Cerebellum (tissue), 4 donors: ENCODE measurements at places on chromosomes 2 and 18. TPM values are rescaled to one million over a fixed set of nuclear protein-coding genes. Genes with fewer than 3 reads are reported as not detected.
A peak's percentile ranks its signal among the peaks of the same experiment; 100 is the strongest.

DNA sequence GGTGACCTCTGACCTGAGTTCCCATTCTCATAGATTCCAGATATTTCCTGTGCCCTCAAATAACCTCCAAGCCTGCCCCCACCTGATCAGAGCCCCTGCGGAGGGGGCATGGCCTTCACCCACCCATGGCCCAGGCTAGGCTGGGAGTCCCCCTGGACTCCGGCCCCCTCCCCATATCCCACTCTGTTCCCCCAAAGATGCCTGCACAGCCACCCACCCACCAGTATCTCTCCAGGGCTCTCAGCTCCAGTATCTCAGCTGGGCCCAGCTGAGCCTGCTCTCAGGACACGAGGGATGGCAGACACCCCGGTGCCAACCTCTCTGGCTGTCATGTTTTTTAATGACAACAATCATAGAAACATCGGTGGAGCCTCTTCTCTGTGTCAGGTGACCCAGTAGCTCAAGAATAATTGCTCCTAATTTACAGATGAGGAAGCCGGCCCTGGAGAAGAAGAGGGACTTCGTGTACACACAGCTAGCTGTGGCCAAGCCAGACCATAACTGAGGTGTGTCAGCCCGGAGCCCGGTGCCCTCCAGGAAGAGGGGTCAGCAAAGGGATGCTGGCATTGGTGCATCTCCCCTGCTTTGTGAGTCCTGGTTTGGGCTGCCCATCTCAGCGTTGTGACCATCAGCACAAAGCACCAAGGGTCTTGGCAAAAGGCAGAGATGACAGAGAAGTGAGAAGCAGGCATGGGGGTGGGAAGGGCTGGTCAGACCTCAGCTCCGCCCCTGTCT lies 84.4 kb downstream of the SDC1 start:
- no peak for DNase-seq

Gene CD226
- 1.1 TPM for total RNA-seq

- DNase-seq = no peak
These were observed 430.0 kb upstream of the TNP1 start for GRCh38 chr2:217289907-217290280.

Gene PTPN2
- total RNA-seq = 30.7 TPM

DNA sequence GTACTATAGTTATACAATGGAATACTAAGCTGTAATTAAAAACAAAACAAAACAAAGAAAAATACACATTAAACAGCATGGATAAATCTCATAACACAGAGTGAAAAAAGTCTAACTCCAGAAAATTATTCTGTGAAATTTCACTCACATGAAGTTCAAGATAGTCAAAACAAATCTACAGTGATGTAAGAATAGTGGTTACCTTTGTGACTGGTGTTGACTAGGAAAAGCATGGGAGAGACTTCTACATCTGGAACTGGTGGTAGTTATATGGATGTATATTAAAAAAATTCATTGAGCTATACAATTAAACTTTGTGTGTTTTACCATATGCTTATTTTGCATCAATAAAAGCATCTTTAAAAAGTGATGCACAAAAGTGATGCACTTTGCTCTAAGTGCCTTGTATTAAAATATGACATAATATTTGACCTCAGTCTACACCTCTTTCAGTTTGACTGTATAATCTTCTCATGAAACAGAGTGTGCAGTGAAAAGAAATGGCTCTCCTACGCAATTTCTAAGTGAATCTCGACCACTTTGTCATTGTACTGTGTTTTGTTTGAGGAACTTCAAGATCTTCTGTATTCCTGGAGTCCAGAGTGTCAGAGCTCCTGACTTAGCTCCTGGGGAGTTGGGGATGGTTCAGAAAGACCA lies 28.0 kb downstream of the STAT4 start:
- no peak for DNase-seq

Gene ABCA12
- 0.09 TPM for total RNA-seq

Gene CAPN14
- total RNA-seq = 2.8 TPM

Gene CRYGD
- total RNA-seq = 1.9 TPM

GRCh38 chr2:117718048-117718447 lies 96.4 kb upstream of the DDX18 start:
- no peak for DNase-seq

DNA sequence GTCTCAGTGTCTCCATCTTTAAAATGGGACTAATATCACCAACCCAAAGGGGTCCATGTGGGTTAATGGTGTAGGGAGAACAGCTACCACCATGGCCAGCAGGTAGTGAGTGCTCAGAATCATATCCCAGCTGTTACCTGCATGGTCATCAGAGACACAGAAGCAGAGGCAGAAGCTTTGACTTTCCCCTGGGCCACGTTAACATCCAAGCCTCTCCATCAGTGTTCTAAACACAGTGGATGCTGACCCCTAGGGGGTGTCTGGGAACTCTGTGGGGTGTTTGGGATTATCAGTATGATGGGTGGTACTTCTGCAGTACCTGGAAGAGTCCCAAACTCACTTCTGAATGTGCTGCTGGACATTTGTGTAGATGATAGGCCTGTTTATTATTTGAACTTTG lies 93.6 kb downstream of the GYPC start:
- no peak for DNase-seq

Gene ADRA2B
- not detected for total RNA-seq

- DNase-seq = no peak
These were observed 94.8 kb upstream of the ARL5A start for GRCh38 chr2:151922845-151923666.

Gene NDUFAF7
- 41.0 TPM for total RNA-seq

Gene C2orf78
- total RNA-seq = not detected

DNA sequence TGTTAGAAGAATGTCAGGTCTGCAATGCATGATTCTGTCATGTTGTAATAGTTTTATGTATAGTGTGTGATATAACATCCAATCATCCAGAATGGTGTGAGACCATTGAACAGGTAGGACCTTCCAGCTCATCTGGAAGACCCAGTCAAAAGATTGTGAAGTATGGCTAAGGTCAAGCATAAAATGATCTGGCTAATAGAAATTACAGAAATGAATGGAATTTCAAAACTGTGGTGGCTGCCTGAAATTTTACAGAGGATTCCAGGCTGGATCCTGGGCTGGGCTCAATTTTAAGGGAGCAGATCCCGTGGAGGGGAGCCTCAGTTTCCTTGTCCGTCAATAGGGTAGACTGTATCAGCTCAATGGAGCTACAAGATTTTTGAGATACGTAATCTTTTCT lies 39.1 kb downstream of the ACKR3 start:
- DNase-seq = no peak

Gene KCNJ3
- 16.2 TPM for total RNA-seq

DNA sequence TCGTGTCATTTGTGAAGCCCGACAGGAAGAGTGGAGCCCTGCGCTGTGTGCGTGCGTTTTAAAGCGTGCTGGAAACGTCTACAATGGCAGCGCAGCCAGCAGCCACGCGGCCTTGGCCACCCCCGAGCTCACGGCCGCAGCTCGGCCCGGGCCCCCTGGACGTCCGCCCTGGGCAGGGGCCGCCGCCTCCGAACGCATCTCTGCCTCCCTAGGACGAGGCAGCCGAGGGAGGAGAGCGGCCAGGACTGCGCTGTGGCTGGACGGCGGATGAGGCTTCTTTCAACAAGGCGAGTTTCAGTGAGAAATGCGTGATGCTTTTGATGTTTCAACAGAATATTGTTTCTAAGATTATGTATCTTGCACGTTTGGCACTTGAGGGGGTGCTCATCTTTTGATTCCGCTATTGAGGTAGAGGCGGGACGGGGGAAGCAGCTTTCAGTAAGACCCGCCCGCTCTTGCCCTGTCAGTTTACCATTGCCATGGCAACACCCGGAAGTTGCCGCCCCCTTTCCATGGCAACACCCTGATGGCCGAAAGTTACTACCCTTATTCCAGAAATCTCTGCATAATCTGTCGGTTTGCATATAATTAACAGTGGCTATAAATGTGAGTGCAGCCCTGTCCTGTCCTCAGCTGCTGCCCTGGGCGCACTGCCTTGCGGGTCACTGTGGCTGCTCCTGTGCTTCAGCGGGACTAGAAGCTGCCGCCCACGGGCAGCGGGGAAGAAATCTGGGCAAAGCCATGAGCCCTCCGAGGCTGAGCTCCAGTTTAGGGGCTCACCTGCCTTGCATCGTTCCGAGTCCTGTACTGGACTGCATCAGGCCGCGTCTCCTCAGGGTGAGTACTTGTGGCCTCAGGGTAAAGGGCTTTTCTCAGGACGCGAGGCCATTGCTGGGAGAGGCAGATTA lies 38.6 kb downstream of the ADNP2 start:
- DNase-seq = peak; percentile 75

Gene NRP2
- total RNA-seq = 46.0 TPM

DNA sequence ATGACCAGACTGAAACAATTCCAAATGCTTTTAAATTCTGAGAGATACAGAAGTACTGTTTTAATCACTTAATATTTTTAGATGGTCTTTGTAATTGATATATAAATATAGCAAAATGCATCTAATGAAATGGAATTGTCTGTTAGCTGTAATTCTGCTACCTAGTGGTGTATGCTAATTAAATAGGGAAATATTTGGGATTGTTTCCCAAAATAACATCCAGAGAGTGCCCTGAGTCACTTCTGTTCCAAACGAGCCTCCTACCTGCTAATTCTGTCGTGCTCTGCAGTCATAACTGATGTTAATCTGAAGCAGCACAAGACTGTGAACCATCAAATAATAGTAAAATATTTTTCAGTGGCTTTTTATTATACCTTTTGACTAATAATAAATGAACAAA lies 71.4 kb upstream of the NOSTRIN start:
- no peak for DNase-seq

- DNase-seq = no peak
These were observed 58.1 kb downstream of the PXDN start for GRCh38 chr2:1685957-1686783.

GRCh38 chr2:28025123-28025522 lies 134.6 kb downstream of the BABAM2 start:
- no peak for DNase-seq

- no peak for DNase-seq
These were observed 52.7 kb downstream of the DSEL start for GRCh38 chr18:67463829-67464228.

- DNase-seq = no peak
These were observed 93.2 kb downstream of the MYOM1 start for GRCh38 chr18:3126457-3127097.

DNA sequence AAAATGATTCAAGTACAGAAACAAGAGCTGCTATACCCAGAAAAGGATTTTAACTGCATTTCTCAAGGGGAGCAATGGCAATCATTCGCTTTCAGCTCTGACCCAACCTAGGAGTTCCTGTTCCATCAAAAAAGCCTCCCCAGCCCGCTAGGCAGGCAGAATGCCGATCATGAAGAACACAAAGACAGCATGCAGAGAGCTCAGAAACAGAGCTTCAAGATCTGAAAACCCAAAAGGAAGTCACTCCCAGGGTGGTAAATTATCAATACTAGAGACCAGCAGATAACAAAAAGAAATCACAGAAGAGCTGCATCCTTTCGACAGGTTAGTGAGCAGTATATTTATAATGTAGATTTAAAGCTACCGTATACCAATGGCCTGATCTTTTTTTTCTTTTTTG lies 84.8 kb upstream of the CRIM1 start:
- no peak for DNase-seq

Gene ZSWIM2
- 0.18 TPM for total RNA-seq

Gene CCBE1
- total RNA-seq = 4.3 TPM

Gene COLEC11
- total RNA-seq = 0.82 TPM

- peak; percentile 80 for DNase-seq
These were observed 84.9 kb downstream of the DGKD start for GRCh38 chr2:233439191-233439590.

Gene CCDC102B
- total RNA-seq = 45.8 TPM

DNA sequence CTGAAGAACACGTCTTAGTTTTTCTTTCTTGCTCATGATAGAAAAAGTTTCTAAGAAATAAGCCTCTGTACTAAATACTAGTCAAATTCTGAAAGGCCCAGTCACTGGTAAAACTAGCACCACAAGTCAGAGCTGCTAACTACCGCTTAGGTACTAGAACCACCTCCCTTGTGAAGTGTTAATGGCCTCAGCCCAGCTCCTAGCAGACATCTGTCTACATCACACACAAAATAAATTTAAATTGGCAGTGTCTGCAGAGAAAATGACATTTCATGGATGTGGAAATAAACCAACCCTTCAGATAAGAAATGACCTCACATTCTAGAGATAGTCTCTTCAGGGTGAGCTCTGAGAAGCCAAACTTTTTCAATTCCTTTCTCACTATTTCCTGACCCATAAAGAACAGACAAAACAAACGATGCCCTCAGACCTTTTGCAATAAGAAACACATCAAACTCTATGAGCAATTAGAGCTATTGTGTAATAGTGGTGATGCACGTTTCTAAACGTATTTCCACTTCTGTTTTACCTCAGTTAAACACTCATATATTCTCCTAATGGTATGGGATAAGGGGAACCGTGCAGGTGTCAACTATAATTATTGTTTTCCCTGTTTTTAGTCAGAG lies 70.3 kb upstream of the DSG1 start:
- no peak for DNase-seq

Gene GCG
- not detected for total RNA-seq
